ENCODE measurements at places on chromosomes 7 and 10.
A peak's percentile ranks its signal among the peaks of the same experiment; 100 is the strongest.

DNA sequence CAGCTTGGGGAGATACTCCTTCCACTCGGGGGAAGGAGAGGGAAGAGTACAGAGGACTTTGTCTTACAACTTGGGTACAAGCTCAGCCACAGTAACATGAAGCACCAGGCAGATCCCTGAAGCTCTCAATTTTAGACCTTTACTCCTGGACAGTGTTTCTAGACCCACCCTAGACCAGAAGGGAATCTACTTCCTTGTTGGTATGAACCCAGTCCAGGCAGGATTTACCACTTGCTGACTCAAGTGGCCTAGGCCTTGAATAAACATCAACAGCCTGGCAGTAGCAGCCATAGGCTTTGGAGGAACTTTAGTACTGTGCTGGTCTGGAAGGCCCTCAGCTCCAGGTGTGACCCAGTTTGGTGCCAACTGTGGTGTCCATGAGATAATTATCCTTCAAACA lies 173.1 kb downstream of the ADRA2A start:
- DNase-seq = peak; percentile 3

DNA sequence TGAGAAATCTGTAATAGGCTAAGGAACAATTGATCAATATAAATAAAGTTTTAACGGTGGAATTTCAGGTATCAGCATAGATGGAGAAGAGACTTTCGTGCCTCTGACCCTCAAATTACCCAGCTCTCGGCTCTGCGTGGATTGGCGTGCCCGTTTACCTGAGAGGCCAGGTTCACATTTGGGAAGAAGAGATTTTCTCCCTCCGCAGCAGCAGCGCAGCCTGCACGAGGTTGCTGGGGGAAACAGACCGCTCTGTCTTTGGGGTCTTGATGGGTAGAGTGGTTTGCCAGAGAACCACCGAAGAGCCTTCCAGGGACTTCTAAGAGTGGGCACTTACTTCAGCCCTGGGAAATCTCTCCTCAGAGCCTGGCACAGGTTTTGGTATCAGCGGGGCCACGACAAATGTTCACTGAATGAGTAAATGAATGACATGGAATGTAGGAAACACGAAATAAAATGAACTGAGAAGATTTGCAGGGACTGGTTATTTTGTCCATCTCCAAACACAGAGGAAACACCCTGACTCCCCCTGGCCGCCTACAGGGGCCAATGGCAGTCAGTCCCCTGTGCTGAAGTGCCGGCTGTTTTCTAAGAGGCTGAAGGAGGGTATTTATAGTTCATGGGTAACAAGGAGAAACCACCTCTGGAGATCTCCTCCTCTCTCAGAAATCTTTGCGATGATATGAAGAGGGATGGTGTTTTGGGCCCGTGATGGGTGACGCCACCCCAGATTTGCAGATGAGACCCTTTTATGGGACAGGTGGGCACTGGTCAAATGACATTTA lies 338.5 kb downstream of the ADARB2 start:
- DNase-seq = no peak

GRCh38 chr7:22016507-22016906 lies 70.8 kb upstream of the CDCA7L start:
- DNase-seq = no peak

GRCh38 chr7:106314875-106315274 lies 30.1 kb upstream of the NAMPT start:
- DNase-seq = no peak

DNA sequence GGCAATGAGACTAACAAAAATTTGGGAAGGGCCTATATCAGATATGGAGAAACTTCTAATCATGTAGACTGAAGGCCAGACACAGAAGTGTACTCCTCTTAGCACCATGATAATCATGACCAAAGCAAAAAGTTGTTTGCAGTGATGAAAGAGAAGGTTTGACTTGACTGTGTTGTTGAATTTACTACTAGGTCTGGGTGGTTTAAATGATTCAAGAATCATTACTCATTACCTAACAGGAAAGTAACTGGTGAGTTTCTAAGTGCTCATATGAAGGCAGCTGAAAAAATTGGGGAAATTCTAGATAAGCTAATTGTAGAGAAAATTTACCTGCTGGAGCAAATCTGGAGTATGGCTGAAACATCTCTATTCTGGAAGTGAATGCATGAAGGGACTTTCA lies 451.5 kb upstream of the SORCS1 start:
- DNase-seq = peak; percentile 62

Data from epithelial cell of esophagus (primary cell).